ENCODE measurements at places on chromosomes 4 and X. TPM values are rescaled to one million over a fixed set of nuclear protein-coding genes. Genes with fewer than 3 reads are reported as not detected.

Gene MAOA
- total RNA-seq, result not detected

Gene IDUA
- 55.5 TPM for total RNA-seq

Gene C4orf51
- not detected for total RNA-seq

Gene KCNIP4
- not detected for total RNA-seq

Gene MTTP
- not detected for total RNA-seq

Gene NHS
- 0.05 TPM for total RNA-seq

Gene CCDC158
- total RNA-seq, result not detected

Gene CENPVL2
- not detected for total RNA-seq

Gene GPAT3
- total RNA-seq, result 2.4 TPM

DNA sequence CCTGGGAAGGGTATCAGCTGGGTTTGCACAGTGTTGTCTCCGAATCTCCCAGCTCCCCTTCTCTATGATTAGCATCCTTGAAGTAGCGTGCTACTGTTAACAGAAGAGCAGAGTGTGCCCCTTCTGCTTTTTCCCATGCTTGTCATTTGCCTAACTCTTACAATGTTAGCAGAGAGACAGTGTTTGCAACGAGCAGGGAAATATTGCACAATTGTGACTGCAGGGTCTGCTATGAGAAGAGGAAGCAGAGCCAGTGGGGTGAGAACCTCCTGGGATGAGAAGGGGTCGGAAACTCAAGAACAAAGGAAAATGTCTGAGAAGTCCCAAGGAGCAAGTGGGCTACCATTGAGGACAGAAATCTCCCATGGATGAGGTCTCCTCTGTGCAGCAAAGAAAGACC, 7.8 kb upstream of the CHRNA9 start:
- DNase-seq, result no peak

DNA sequence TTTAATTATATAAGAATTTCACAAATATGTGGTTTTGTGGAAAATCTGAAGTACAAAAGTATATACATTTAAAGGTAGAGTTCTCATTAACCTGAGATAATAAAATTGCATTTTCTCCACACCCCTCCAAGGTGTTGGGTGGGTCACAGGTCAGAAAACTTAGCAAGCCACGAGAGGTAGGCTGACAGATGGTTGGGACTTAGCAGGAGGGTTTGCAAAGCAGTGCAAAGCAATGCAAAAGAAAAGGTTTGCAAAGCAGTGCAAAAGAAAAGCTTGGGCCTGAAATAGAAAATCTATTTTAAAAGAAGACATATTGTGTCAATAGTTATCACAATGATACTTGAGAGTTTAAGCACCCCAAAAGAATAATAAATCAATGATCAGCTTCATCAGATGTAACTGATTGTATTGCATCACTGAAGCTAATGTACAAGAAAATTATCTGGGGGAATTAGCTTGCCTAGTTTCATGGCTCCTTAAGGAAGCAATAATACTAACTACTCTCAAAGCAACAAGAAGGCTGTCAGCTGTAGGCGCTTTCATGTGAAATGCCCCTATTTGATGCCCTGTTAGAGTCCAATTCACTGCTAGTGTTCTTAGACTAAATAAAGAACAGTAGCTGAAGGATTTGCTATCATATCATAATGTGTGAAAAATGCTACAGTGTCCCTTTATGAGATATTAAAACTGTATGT, 319.5 kb downstream of the KCNIP4 start:
- no peak for DNase-seq

DNA sequence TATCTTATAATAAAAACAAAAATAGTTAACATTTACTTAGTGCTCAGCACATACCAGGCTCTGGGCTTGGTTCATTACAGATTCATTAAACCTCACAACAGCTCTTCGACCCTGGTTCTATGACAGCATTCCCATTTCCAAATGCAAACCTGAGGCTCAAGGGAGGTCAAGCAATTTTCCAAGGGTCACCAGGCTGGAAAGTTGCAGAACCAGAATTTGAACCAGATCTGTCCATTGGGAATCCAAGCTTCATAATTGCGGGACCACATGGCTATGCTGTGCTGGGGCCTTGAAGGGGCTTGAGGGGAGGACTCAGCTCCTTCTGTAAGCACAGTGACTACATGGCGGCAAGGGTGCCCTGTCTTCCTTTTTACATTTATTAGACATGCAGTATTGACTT, 197.3 kb upstream of the LNX1 start:
- DNase-seq, result no peak

DNA sequence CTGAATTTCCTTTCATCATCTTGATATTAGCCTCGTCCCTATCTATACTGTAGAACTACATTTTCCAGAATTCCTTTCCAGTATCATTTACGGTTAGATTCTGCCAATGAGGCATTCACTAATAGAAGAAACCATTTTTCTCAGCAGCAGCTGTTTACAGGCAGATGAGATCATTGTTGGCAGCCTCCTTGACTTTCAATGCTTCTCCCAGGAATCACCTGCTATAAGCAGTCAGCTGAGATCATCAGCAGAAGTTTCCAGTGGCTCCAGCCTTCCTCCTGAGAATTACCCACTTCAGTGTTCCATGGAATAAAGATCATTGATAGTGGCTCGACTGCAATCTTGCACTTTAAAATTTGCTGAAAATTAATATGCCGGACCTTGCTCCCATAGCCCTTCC, 157.3 kb upstream of the TET2 start:
- no peak for DNase-seq

DNA sequence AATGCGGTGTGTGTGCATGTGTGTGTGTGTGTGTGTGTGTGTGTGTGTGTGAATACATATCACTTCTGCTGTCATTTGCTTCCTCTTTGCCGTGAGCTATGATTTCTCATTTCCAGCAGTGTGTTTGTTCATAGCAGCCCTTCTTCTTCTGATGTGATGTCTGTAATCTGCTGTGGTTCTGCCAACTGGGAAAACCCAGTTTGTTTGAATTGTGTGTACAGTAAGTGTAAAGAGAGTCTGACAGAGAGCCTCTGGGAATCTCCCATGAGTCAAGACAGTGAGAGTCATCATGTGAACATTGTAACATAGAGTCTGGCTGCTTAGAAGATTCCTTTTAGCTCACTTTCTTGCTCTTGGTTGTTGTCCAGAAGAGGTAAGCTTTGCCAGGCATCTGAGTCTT, 8.4 kb upstream of the NWD2 start:
- no peak for DNase-seq

DNA sequence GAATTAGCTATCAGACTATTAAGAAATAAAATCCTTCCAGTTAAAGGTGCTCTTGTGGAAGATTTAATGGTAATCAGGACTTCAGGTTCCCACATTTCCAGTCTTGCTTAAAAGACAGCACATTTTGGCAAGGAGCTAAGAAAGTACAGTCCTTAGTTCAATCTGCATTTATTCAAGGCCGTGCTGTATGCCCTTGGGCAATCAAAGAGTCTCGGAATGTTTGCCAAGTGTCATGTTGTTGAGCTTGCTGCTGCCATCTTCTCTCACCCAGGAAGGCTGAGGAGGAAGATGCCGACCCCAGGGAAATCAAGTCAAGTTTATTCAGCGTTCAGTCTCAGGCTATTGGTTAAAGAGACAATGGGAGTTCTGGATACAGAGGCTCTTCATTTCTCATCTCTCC, 388.1 kb upstream of the IGFBP7 start:
- no peak for DNase-seq

DNA sequence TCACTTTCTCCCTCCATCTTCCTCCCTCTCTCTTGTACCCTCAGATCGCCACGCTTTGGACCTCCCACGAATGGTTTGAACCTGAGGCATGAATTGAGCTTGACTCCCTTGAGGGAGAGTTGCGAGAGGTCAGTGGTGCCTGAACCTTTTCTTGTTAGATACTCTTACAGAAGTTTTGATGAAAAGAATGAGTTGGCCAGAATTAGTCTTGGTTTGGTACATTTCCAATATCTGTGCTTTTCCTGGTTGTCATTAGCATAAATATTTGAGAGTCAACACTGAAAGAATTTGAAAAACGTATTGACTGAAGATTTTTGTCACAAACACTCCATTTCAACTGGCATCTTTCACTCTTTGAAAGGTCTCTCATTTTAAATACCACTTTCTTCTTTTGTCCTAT, 510.6 kb upstream of the DIPK2B start:
- no peak for DNase-seq

DNA sequence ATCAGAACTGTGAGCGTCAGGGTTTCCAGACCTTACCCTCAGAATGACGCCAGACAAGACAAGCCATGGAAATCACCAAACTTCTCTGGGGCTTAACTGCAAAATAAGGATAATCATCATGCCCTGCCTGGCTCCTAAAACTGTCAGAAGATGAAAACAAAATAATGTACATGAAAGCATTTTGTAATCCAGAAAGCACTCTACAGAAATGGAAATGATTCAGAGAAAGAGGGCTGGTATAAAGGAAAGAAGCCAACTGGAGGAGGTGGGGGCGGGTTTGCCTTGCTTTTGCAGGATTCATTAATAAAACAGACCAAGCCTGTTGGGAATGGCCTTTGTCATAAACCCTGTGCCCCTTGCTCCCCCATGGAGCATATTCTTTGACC, 47.3 kb downstream of the SEPSECS start:
- no peak for DNase-seq

- DNase-seq, result no peak
Observed at GRCh38 chrX:131955099-131955777, 67.9 kb upstream of the STK26 start.

DNA sequence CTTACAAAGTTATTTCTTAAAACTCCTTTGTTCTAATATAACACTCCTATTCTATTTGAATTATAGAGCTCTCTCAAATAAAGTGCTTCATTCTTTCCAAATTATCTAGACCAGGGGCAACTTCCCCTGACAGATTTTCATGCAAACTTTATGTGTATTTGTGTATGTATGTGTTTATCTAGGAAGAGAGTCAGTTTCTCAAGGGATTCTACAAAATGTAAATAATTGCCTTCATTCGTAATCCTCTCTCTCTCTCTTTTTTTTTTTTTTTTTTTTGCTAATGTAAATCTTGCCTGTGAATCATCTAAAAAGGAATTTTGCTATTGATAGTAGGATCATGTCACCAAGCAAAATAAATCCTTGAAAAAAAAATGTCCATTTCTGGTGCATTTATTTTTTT, 38.9 kb upstream of the RBPJ start:
- DNase-seq, result no peak

- no peak for DNase-seq
Observed at GRCh38 chrX:153580700-153581386, 18.1 kb downstream of the CCNQ start.

- DNase-seq, result no peak
Observed at GRCh38 chr4:722169-722725, 16.6 kb downstream of the PCGF3 start.

DNA sequence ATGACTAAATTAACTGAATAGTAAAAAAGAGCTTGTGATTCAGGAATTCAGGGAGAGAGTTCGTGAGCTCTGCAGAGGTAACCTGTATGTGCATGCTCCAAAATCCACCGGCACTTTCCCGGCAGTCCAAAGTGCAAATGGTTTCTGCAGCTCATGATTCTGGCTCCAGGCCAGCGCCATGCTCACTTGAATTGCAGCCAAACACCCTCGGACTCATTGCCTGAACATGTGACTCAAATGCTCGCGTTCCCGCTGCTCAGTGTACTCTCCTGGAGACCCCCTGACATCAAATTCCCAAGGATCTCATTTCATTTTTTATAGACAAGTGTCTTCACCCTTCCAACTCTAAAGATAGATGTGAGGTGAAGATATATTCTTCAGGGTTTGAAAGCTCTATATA, 44.1 kb upstream of the SH3RF1 start:
- DNase-seq, result no peak

DNA sequence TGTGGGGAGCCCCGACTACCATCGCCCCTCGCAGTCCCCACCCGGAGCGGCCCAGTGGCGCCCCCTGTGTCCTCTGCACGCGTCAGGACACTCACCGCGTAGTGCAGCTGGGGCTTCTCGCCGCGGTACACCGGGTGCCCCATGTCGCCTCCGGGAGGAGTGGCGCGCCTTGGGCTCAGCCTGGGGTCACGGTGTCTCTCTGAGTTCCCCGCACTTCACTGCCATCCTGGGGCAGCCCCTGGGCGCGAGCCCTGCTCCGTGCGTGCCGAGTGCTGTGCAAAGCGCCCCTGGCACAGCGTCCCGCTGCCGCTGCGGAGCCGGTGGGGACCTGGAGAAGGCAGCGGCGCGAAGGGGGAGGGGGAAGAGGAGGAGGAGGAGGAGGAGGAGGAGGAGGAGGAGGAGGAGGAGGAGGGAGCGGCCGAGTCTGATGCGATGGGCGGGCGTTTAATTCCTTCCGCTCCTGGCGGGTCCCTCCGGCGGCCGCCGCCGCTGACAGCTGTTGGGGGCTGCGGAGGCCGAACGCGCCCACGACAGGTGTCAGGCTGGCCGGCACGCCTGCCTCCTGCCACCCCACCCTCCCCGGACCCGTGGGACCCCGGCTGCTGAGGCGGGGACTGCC, 134.3 kb downstream of the AMELX start:
- DNase-seq, result no peak

GRCh38 chr4:40763228-40763716, 13.5 kb downstream of the NSUN7 start:
- DNase-seq, result peak; percentile 46

- peak; percentile 93 for DNase-seq
Observed at GRCh38 chr4:53377319-53378170, at the start of gene FIP1L1. TSS of gene FIP1L1 (plus strand) at chr4:53377641. CDS start at chr4:53377839, 198 bp downstream.

DNA sequence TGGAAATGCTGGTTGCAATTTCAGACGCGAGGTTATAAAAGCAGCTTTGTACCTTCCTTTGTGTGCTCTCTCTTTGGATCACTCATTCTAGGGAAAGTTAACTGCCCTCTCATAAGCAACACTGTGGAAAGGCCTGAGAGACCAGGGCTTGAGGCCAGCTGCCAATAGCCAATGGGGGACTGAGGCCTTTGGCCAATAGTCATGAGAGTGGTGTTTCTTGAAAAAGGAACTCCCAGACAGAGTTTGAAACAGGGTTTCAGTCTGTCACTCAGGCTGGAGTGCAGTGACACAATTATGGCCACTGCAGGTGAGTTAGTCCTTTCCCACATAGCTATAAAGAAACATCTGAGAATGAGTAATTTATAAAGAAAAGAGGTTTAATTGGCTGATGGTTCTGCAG, 524.7 kb upstream of the SMIM31 start:
- no peak for DNase-seq

GRCh38 chr4:67535280-67535840, 9.9 kb downstream of the CENPC start:
- DNase-seq, result no peak

- DNase-seq, result no peak
Observed at GRCh38 chr4:106690487-106690886, 321.9 kb upstream of the GIMD1 start.

- DNase-seq, result no peak
Observed at GRCh38 chr4:109847896-109848442, at the start of gene LRIT3. TSS of gene LRIT3 (plus strand) at chr4:109848107. CDS start at chr4:109848202, 95 bp downstream.

GRCh38 chrX:47540754-47541538, 20.1 kb upstream of the ARAF start:
- no peak for DNase-seq

Data from CD4-positive, CD25-positive, alpha-beta regulatory T cell (primary cell).